Kidney tubule cell (primary cell): ENCODE measurements at places on chromosomes 4 and X.
A peak's percentile ranks its signal among the peaks of the same experiment; 100 is the strongest.

DNA sequence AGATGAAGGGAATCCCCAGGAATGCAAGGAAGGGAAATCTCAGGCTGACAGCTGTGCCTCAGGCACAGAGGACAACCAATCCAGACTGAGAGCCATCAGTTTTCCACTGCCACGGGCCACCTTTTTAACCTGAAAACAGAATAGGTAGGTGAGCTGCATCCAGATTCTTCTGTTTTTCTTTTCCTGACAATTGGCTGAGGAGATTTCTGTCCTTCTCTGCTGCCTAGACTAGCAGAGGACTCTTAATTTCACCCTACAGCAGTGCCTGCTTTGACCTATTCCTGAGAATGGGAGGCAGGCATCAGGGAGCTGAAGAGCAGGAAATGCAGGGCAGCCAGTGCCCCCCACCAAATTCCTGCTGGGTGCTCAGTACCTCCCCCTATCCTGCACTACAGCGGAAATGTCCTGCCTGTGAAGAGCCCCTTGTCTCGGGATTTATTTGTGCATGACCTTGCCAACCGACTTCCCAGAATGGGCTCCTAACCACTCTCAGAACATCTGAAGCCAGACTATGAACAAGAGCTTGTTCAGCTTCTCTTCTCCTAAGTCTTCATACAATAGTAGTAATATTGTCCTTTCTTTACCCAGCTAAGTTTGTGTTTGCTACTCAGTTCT lies 65.1 kb downstream of the CASK start:
- DNase-seq: no peak

- peak; percentile 86 for DNase-seq
These were observed 47.0 kb downstream of the TEX13B start for GRCh38 chrX:107935200-107935599.

GRCh38 chr4:146478009-146478408 lies 43.7 kb downstream of the SLC10A7 start:
- no peak for DNase-seq

- DNase-seq: peak; percentile 69
These were observed 366.5 kb downstream of the MID1IP1 start for GRCh38 chrX:39167791-39168190.

DNA sequence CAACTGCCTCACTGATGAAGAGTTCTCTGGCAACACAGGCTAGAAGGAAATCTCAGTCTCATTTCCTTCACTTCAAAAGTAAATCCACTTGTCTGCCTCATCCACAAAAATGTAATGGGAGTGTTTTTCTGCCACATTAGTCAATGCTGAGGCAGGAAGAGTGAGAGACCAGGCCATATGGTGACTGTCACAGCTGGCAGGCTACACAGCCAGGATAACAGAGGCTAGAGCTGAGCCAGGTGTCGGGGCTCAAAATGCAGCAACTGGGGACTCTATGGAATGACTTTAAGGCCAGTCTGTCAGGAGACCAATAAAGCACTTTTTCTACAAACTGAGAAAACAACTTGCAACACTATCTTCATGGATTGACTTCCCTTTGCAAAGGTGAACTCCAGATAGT lies 204.2 kb downstream of the GPC3 start:
- DNase-seq: peak; percentile 2

DNA sequence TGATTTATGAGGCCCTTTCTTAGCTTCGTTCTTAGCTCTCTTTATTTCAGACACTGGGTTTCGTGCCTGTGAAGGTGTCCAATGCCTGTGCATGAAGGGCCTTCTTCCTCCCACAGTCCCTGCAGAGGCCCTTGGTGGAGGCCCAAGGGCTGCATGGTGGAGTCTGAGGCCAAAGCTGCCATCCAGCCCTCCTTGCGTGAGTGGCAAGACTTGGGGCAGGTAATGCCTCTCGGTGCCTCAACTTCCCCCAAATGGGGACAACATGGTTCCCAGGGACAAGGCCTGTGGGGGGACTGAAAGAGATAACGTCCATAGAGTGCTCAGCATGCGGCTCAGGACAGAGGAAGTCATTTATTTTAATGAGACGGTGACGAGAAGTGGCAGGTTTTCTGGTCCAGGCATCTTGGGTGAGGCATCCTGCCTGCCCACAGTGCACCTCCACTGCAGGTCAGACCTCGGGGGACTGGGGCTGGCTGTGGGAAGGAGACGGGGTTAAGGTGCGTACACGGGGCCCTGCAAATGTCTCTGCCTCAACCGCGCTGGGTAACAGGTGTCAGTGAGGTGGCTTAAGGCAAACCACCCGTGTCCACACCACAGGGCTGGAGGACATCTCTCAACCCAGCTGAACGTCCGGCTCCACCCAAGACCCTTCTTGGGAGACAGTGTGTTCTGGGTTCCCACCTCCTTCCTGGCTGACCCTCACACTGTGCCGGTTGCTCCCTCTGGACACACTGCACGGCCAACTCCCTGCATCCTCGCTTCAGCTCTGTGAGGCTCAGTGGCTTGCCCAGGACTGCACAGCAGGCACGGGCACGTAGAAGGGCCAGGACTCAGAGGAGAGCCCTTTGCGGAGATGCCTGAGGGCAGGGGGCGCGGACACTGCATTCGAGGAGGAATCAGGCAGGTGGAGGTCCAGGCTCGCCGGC lies 50.5 kb downstream of the PSAPL1 start:
- no peak for DNase-seq

DNA sequence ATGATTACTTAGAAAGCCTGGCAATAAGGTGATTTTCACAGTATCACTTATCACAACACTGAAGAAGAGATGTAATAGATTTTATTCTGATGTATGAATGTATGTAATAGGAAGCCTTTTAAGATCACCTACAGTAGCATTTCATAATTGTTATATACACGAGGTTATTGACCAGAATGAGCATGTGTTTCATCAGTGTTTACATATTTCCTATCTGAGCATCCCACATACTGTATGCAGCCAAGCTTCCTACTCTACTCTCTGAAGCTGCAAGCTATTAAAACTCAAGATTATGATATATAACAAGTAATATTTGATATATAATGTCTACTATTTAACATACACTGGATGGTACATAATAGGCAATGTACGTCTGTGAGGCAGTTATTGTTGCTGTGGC lies 190.9 kb upstream of the S100G start:
- DNase-seq: no peak

- DNase-seq: no peak
These were observed 29.0 kb downstream of the RBMX start for GRCh38 chrX:136851526-136851925.

GRCh38 chr4:72391281-72391680 lies 177.7 kb downstream of the ADAMTS3 start:
- peak; percentile 54 for DNase-seq

GRCh38 chr4:186912606-186913005 lies 188.9 kb upstream of the FAT1 start:
- no peak for DNase-seq

GRCh38 chrX:118423558-118423957 lies 72.1 kb upstream of the DOCK11 start:
- DNase-seq: no peak

GRCh38 chr4:137956256-137956655 lies 285.9 kb downstream of the SLC7A11 start:
- DNase-seq: no peak

- no peak for DNase-seq
These were observed 76.7 kb upstream of the ARHGAP24 start for GRCh38 chr4:85398276-85398675.

DNA sequence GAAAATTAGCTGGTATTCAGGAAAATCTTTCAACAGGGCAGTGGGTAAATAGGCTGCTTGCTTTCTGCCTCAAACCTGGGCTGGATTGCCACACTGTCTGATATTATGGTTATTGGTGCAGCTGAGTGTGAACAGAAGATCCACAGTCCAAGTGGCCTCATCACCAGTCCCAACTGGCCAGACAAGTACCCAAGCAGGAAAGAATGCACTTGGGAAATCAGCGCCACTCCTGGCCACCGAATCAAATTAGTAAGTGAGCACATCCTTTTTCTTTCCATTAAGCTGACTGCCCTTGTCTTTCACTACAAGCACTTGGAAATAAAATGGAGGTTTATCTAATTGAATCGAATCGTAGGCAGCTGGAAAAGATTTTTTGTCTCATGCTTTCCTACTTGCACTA lies 204.7 kb downstream of the TLL1 start:
- DNase-seq: no peak

GRCh38 chr4:56104188-56104587 lies 155.4 kb downstream of the CEP135 start:
- DNase-seq: no peak

- no peak for DNase-seq
These were observed 95.1 kb upstream of the GALNTL6 start for GRCh38 chr4:171718069-171718468.

GRCh38 chr4:184274286-184274951 lies 56.7 kb upstream of the ENPP6 start:
- peak; percentile 63 for DNase-seq

DNA sequence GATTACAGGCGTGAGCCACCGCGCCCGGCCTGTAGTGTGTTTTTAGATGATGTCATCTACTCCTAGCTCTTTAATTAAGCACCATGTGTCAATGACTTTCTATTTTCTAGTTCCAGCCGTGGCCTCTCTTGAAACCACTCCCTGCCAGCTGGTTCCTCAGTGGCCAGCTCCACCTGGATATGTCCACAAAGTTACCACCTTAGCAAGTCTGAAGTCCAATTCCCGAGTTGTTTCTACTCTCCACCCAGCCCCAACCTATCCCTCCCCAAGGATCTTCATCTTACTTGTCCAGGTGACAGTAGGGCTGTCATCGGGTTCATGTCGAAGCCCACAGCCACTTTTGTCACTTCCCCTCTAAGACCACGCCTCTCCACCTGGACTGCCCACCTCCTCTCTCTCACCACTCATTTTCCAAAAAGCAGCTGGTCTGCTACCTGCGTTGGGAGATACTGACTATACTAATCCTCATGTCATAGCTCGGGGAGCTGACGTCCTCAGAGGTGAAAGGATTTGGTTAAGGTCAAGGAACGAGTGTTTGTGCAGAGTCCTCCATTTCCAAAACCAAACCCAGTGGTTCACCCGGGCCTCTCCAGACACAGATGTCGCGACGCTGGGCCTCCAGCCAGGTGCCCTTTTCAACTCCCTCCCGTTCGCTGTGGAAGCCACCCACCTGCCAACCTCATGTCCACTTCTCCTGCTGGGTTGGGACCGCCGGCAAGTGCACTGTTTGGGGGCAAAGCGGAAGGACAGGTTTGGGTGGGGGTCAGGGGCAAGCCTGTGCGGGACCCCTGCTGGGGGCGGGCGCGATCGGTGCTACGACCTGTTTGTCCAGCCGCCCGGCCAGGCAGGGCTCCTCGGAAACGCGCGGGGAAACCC lies 704 bp downstream of the FAM3A start:
- peak; percentile 17 for DNase-seq

DNA sequence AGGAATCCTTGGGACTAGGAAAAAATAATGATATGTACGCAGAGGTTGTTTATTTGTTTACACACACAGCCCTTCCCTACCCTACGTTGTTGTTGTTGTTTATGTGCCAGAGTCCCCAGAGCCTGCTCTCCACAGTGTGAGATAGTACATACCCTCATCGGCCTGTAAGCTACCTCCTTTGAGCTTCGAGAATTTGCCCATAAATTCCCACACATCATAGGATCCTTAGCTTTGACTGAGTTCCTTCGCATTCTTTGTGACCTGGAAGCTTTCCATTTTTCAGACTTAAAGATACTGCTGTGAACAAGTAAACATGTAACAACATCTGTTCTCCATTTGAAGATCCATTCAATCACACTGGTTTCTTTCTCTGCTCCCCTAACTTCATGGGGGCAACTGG lies 114.5 kb downstream of the IRF2 start:
- no peak for DNase-seq

DNA sequence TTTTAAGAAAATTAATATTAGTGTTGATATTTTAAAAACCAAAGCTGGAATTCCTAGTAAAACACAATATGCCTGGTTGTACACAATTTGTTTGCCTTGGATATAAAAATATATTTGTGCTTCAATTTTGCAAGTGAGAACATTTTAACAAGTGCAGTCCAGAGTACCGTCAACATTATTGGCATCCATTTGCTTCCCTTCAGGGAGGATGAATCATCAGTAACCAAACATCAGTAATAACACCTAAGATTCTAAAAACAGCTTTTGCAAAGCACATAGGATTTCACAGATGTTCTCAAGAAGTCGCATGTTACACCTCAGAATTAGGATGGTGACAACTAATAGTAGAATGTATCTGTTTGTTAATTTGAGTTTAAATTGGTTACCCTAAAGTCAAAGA lies 262.6 kb upstream of the BMP3 start:
- DNase-seq: no peak

- DNase-seq: no peak
These were observed 11.7 kb upstream of the TENM3 start for GRCh38 chr4:182231496-182231895.

GRCh38 chr4:169774466-169775445 lies 17.0 kb upstream of the HPF1 start:
- no peak for DNase-seq

DNA sequence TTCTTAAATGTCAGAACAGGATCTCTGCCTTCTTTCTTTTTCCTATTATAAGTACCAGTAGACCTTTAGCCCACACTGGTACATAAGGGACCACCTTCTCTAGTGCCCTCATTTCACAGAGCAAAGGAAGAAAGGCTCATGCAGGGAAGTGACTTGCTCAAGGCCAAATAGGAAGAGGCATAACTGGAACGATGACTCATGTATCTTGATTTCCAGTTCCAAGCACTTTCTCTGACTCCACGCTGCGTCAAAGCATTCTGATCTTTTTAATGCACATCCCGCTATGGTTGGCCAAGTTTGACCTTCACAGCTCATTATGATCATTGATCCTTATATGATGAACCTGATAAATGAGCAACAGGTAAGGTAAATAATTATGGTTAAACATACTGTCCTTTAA lies 542.0 kb downstream of the GBA3 start:
- DNase-seq: peak; percentile 65

DNA sequence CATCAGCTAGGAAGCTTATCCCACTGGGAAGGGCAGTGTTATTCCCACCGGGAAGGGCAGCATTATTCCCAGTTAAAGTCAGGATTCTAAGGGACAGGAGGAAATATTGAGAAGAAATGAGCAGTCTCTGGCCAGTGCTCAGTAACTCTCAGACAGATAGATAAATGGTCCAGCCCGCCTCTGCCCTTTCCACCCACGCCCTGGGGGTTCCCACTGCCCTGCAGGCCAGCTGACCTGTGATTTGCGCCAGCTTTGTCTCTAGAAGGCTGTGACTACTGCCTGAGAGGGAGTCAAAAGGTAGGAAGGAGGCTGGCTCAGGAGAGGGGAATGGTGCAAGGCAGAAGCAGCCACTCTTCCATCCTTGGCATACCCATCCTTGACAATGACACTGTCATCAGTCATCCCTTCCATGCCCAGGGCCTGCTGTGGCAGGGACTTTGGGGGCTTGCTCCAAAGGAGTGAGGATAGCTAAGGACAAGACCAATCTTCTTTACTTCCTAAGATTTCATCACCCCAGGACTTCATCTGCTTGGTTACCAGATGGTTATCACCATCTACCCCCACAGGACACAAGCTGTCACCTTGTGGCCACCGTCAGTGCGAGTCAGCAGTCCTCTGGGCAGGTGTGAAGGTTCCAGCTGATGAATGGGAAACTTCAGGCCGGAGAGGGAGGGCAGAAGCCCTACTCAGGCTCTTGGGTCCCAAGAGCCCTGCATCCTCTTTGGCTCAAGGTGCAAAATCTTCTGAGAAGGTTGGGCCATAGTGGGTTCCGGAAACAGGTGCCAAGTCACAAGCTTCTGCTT lies 49.5 kb downstream of the SEPSECS start:
- DNase-seq: no peak

GRCh38 chrX:3263681-3264126 lies 82.7 kb downstream of the MXRA5 start:
- DNase-seq: peak; percentile 45
